AG04450 (cell line): ENCODE measurements at places on chromosomes 12 and 14.

DNA sequence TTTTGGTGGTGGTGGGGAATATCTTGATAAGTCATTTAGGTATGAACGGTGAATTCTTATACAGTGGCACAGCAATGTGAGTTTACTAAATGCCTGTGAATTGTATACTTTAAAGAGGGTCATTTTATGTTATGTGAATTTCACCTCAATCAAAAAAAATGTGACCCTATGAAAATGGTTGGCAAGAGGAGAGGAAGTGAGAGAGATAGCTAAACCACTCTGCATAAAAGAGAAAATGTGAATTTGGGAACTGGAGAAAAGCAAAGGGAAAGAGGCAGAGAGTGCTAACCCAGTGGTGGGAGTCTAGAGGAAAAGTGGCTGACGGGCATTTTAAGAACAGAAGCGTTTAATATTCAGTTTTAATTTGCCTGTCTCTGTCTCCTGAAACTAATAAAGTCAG lies 93.8 kb downstream of the SLC38A6 start:
- no peak for DNase-seq

- no peak for DNase-seq
These were observed 36.3 kb upstream of the NT5DC3 start for GRCh38 chr12:103877288-103877687.

DNA sequence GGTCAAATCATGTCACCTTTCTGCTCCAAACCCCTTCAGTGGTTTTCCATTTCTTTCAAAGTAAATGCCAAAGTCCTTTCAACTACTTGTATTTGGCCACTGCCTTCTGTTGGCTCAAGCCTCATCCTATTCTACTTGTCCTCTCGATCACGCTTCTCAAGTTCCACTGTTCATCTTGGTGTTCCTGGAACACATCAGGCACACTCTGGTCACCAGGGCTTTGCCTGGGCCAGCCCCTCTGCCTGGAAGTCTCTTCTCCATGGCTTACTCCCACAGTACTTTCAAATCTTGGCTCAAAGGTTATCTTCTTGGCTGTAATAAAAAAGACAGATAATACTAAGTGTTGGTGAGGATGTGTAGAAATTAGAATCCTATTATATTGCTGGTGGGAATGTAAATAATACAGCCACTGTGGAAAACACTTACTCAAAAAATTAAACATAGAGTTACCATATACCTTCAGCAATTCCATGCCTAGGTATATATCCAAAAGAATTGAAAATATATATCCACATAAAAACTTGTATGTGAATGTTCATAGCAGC lies 17.3 kb upstream of the PPFIBP1 start:
- DNase-seq, result no peak

DNA sequence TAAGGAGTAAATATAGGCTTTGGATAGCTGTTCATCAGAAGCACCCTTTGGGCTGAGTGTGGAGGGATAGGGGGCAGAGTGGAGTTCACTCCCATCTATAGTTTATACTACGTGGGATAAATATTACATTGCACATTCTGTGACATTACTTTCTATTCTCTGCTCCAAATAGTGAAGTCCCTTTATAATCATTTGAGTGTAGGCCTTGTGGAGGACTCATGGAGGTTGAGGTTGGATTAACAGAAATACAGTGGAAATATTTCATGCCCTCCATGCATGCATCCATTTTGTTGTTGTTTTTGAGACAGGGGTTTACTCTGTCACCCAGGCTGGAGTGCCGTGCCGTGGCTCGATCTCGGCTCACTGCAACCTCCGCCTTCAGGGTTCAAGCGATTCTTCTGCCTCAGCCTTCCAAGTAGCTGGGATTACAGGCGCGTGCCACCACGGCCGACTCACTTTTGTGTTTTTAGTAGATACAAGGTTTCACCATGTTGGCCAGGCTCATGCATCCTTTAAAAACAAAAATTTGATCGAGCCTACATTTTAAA lies 1.4 kb downstream of the CHPT1 start:
- DNase-seq, result no peak

DNA sequence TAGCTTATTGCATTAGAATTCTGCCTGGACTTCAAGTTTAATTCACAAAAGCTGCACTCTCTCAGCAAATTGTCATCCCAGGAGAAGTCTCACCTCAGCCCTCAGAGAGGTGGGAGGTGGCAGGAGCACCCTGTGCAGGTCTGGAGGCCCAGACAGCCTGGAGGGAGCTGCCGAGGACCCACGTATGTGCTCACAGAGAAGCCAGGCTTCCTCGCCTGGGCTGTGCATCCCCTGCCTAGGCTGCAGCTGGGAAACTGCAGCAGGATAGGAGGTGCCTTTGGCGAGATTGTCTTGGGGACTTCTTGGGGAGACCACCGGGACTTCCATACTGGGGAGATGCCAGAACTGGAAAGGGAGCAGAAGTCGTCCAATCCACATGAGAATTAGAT lies 8.8 kb downstream of the CPNE6 start:
- DNase-seq, result no peak

GRCh38 chr12:89134213-89134770 lies 218.0 kb downstream of the DUSP6 start:
- no peak for DNase-seq

DNA sequence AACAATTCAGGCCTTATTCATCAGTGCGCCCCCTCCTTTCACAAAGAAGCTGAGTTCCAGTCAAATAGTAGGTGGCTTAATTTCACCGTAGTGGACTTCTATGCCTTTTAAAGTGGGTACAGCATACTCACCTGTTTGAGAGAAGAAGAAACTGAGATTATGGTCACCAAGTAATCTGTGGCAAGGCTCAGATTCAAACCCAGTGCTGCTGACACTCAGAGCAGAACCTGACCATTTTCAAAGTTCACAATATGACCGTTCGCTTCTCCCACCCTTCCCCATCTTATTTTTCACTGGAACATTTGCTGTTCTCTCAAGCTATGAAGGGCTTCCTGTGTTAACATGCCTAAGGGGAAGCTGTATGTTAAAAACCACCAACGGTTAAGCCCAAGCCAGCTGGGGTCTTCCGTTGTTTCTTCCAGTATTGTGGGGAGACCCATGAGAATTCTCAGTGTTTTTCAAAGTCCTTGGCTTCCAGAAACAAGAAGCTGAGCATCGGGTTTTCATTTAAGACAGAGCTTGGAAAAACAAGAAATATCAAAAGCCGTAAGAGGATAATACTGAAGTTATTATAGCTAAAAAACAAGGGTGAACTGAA lies 6.1 kb upstream of the PSMA6 start:
- DNase-seq, result no peak

DNA sequence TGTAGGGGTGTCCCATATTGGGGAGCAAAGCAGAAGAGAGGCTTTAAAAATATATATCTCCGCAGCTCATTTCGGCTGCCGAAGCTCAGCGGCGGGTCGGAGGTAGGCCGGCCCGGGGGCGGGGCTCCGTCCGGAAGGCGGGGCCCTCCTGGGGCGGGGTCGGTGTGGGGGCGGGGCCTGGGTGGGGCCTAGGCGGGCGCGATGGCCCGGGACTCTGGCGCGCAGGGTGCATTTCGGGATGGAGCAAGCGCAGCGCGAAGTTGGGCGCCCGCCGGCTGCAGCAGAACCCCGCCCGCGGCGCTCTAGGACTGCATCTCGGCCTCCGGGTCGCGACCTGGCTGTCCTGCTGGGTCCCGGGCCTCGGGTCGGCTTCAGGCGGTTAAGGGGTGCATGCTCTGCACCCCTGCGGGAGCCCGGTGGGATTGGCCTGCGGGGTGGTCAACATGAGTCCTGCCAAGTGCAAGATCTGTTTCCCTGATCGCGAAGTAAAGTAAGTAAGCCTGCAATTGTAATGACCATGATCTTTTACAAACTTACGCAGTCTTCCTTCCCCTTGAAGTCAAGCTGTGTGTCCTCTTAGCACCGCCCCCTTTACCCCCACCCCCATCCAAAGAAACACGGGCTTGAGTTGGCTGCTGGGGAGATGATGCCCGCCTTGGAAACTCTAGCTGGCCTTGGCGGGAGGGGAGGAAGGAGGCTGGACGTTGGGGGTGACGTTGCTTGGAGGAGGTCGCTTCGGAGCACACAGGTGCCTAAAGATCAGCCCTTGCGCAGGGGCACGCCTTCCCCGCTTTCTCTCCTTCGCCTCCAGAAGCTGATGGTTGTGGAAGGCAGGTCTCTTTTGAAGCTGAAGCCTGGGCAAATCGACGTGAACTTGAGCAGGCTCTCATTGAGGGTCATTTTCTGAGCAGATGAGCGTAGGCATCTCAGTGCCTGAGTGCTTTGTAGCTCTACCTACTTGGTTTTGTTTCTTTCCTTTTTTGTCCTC lies 38.4 kb downstream of the ACACB start:
- peak; percentile 27 for DNase-seq

DNA sequence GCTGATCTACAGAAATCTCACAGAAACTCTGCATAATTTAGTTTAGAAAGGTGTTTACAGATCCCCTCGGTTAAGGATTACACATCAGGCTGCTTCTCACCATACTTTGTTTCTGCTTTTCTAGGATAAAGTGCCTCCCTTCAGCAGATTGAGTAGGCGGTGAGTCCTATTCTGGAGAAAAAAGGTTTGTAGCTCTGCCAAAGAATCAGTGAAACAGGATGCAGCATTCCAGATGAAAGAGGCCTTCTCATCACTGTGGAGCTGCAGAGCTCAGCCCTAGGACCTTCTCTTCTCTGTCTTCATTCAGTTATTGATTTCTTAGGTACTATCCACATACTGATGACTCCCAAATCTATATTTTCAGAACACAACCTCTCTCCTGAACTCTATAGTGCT lies 155.5 kb upstream of the KRR1 start:
- no peak for DNase-seq

DNA sequence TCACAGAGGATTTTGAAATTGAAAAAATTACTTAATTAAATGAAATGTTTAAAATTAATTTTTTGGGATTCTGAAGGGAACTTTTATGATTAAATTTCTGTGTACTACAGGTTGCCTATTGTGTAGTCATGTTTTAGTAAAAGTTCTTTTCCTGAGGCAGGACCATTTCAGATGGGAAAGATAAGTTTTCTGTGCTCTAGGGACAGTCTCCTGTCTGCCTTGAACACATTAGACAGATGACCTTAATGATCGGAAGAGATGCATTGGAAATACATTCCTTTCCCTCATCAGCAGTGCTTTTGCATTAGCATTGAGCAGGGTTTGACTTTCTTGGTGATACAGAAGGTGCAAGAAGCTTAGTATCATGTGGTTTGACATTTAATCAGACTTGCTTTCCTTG lies 28.1 kb downstream of the CRADD start:
- DNase-seq, result no peak

- DNase-seq, result peak; percentile 85
These were observed 130.7 kb upstream of the HIF1A start for GRCh38 chr14:61564618-61565091.

DNA sequence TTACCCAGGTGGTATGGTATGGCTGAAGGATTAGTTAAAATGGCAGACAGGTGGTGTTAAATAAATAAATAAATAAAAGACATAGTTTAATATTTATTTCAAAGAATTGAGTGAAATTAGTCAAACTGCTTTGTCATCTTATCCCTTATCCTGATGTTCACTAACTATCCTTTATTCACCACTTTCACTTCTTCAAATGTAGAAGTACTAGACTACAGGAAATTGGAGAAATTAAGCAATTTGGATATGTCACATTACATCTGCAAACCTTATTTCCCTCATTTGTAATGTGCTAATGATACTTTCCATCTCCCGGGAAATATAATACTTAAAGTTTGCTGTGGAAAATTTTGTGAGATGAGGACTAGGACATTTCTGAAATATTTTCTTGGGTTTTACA lies 1195.7 kb downstream of the LRFN5 start:
- DNase-seq, result no peak

- no peak for DNase-seq
These were observed 18.9 kb downstream of the LLPH start for GRCh38 chr12:66111605-66112004.

- DNase-seq, result no peak
These were observed 339.8 kb downstream of the EMP1 start for GRCh38 chr12:13536219-13536910.

GRCh38 chr14:20686386-20687143 lies 2.0 kb upstream of the ANG start:
- DNase-seq, result no peak

DNA sequence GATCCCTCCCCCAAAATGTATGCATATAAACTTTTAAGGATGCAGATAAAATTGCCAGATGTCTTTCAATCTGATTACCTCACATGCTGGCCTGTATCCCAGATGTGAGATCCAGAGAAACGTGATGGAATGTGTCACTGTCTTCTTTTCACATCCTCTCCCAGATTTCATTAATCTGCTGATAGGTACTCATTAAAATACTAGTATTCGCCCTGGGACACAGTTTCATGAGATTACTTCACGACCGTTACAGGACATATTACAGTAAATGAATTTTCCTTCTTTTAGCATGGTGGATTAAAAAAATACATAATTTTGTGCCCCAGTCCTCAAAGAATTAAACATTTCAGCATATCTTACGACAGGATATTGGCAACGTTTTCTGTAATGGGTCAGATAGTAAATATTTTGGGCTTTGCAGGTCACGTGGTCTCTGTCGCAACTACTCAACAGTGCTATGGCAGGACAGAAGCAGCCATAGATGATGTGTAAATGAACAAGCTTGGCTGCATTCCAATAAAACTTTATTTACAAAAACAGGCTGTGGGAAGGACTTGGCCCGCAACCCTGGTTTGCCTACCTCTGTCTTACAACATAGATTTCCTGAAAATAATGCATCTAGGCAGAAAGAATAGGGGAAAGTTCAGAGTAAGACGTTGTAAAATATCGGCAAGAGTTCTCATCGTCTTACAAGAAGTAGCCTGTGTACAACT lies 156.0 kb upstream of the DIO3 start:
- no peak for DNase-seq

GRCh38 chr12:5627053-5627630 lies 195.2 kb downstream of the NTF3 start:
- DNase-seq, result no peak
